ENCODE measurements at places on chromosomes 2 and 18.

GRCh38 chr2:105397025-105397722 lies 1.7 kb downstream of the FHL2 start:
- no peak for DNase-seq

- peak; percentile 95 for DNase-seq
These were observed 246.7 kb downstream of the BABAM2 start for GRCh38 chr2:28137221-28137620.

DNA sequence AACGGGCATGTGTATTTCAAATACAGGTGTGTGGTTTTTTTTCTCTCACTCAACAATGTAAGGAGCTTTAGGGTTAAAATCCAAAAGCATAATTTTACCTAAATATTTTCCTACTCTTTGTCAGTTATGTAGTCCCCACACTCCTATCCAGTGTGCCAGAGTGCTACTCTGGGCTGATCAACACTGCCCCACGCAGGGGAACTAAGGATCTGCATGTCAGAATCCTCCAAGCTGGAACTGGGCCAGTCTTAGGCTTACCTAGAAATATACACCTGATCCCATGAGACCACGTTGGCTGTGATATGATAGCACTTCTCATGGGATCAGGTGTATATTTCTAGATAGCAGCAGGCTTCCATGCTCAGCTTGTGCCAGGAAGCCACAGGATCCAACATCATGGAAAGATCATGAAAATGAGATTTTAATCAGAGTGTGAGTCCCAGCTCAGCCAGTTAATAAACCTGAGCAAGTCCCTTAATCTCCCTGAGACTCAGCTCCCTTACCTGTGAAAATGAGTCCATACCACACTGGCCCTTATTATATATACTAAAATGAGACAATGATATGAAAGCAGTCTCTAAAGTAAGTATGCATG lies 29.7 kb downstream of the CCDC141 start:
- DNase-seq, result no peak

- no peak for DNase-seq
These were observed 2.1 kb downstream of the SERPINB10 start for GRCh38 chr18:63909870-63910269.

DNA sequence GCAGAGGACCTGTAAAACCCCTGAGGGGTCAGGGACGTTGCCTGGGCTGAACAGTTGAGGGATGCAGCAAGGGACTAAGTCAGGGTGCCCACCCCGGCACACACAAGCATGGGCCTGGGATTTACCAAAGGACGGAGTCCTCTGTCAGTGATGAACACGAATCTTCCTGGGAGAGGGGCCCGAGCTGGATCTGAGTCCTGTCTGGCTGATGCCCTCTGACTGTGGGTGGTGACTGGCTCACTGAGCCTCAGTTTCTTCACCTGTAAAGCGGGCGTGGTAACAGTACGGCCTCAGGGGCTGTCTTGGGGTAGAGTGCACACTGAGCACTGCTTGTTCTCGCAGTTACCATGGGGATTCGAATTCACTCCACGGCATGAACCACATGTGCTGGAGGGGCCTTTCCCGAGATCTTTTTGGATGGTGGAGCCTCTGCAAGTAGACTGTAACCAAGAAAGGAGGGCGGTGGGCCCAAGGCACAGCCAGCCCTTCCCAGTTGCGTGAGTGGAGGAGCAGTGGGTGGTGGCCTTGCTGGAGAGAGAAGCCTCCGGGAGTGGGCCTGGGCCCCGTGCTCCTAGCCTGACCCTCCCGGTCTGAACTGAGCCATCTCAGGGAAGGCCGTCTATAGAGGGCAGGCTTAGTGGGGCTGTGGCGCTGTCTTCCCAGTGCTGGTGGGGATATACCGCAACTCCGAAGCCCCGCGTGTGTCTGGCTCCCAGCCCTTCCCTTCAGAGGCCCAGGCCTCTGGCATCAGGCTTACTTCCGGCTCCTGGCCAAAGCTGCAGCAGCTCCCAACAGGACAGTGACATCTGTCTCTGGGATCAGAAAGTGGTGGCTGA lies 130.8 kb upstream of the HS6ST1 start:
- no peak for DNase-seq

GRCh38 chr2:140457483-140457882 lies 1673.3 kb downstream of the LRP1B start:
- peak; percentile 20 for DNase-seq
